ENCODE measurements at places on chromosomes 11 and 22. TPM values are rescaled to one million over a fixed set of nuclear protein-coding genes. Genes with fewer than 3 reads are reported as not detected.

The OR5T1 gene
- total RNA-seq: not detected

The OR2AT4 gene
- total RNA-seq: under 0.01 TPM

DNA sequence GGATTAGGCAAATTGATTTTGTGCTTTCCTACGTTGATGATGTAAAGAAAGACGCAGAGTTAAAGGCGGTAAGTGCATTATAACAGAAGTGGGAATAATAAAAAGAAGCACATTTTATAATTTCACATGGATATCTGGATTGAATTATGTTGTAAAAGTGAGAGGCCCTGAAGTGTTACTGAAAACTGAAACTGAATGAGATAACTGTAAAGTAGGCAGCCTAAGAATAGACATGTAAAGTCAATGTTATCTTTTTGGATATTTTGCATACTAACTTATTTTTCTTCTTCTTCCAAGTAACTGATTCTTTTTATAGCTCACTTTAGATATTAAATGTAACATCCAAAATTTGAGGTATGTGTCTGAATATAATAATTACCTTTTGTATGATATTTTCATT, 28.3 kb downstream of the ANO5 start:
- no peak for DNase-seq

The TENM4 gene
- total RNA-seq: under 0.01 TPM

The SCGB1A1 gene
- not detected for total RNA-seq

- no peak for DNase-seq
These were observed 4.9 kb downstream of the HSD17B12 start for GRCh38 chr11:43685440-43685839.

GRCh38 chr11:43576320-43576802, 104.2 kb upstream of the HSD17B12 start:
- no peak for DNase-seq

The LAYN gene
- 0.27 TPM for total RNA-seq

DNA sequence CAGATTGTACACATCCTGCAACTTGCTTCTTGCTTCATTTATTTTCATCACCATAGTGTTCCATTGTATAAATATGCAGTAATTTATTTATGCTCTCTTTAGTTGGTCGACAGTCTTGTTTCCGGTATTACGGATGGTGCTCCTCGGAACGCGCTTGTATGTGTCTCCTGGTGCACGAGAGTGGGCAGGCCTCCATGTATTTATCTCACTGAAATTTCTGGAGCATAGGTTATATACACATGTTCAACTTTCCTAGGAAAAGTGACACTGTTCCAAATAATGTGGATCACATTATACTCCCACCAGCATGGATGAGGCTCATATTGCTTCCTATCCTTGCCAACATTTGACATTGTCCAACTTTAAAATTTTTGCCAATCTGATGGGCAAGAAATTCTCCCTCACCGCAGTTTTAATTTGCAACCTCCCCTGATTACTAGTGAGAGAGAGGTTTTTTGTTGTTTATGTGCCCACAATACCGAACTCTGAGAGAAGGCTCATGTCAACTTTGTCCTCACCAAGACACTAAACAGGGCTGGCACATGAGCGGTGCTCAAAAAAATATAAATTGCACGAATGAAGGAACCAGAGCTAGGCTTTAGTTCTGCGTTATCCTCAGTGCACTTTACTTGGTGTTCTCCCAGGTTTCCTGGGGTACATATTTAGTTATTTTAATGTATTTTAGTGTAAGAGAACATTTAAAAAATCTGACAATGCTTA, 3.8 kb downstream of the CSNK2A3 start:
- no peak for DNase-seq

GRCh38 chr11:111018566-111018965, 227.0 kb upstream of the POU2AF2 start:
- no peak for DNase-seq

The MIOX gene
- total RNA-seq: not detected

The CACNA1I gene
- total RNA-seq: under 0.01 TPM

DNA sequence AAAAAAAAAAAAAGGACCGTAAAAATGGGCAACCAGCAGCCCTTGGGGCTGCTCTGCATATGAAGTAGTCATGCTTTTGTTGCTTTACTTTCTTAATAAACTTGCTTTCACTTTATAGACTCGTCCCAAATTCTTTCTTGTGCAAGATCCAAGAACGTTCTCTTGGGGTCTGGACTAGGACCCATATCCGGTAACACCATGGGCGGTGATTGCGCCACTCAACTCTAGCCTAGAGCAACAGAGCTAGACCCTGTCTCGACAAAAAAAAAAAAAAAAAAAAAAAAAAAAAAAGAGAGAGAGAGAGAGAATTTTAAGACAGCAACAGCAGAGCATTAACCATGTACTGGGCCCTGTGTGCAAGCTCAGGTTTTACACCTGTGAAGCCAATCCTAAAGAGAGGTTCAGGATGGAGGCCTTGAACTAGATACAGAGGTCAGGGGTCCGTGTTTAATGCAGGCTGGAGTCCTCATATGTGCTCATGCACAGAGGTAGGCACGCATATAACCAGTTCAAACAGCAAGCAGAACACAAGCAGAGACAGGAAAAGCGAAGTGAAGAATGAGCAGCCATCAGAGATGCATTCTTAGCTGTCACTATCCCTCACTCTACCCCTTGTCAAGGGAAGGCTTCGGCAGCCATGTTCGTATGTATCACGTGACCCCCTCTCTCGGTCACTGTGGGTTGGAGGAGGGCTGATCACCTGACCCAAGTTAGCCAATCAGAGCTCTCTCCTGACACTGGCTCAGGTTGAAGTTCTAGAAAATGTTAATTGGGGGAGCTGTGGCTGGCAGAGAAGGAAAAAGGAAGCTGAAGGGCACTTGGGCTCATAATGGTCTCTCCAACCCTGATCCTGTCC, 16.7 kb upstream of the SYT12 start:
- no peak for DNase-seq

The PIWIL4 gene
- 3.5 TPM for total RNA-seq

The IGSF9B gene
- total RNA-seq: 0.81 TPM

GRCh38 chr22:30773919-30774318, 79.2 kb downstream of the OSBP2 start:
- no peak for DNase-seq

DNA sequence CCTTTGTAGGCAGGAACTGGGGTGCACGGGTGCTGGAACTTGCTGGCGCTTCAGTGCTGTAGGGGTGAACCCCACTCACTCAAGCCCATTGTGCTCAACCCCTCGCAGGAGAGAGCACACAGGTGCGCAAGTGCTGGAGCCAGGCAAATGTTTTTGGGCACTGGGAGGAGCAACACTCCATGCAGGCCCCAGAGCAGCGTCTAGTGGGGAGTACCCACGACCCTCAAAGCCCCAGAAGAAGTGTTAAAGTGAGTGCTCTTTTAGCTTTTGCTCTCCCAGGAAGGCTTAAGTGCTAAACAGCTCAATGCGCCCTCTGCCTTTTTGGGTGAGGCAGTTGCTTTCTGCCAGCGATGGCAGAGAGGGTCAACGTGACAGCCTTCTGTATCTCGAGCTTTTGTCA, 282.2 kb upstream of the ARHGAP42 start:
- no peak for DNase-seq

The GPHA2 gene
- total RNA-seq: not detected

DNA sequence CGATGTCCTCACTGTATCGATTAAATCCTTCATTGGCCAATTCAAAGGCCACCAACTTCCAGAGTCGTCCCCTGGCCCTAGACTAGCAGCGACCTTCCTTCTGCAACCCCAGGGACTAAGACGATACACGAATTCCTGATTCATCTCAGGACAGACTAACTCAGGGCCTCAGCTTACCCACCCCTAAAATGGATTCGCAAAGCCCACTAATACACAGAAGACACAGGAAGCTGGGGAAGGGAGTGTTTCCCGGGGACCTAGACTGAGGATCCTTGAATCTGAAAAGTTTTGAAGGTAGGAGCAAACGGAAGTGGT, 509 bp downstream of the LAMTOR1 start:
- no peak for DNase-seq

GRCh38 chr11:114057605-114058004, 1.9 kb upstream of the ZBTB16 start:
- no peak for DNase-seq

The OMP gene
- not detected for total RNA-seq

DNA sequence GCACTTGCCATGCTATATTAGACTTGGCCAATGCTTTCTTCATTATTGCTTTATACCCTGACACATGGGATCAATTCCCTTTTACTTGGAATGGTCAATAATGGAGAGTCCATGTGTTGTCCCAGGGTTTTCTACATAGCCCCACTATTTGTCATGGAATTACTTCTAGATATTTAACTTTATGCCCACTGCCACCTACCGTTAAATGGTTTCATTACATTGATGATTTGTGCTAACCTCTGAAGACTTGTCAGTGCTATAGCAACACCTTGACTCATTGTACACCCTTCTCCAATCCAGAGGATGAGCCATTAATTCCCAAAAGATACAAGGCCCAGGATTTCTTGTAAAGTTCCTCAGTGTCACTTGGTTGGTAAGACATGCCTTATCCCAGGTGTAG, 31.4 kb upstream of the SLC22A25 start:
- DNase-seq: no peak

The NUCB2 gene
- 93.7 TPM for total RNA-seq

- DNase-seq: no peak
These were observed 28.0 kb downstream of the TST start for GRCh38 chr22:36991206-36991605.

DNA sequence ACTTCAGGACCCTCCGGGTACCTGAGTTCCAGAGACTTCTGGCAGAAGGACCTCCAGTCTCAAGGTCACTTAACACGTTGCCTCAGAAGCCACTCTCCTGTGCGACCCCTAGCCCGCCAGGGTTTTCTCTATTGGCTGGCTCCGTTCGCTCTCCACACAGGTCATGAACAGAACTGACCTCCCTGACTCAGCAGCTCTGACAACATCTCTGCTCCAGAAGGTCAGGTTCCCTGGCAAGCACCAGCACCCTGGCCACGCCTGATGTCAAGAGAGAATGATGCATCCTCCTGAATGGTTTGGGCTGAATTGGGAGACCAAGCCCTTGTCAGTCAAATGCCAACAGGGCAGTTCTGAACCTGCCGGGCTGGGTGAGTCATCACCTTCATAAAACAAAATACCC, 84.3 kb upstream of the TMEM45B start:
- no peak for DNase-seq

DNA sequence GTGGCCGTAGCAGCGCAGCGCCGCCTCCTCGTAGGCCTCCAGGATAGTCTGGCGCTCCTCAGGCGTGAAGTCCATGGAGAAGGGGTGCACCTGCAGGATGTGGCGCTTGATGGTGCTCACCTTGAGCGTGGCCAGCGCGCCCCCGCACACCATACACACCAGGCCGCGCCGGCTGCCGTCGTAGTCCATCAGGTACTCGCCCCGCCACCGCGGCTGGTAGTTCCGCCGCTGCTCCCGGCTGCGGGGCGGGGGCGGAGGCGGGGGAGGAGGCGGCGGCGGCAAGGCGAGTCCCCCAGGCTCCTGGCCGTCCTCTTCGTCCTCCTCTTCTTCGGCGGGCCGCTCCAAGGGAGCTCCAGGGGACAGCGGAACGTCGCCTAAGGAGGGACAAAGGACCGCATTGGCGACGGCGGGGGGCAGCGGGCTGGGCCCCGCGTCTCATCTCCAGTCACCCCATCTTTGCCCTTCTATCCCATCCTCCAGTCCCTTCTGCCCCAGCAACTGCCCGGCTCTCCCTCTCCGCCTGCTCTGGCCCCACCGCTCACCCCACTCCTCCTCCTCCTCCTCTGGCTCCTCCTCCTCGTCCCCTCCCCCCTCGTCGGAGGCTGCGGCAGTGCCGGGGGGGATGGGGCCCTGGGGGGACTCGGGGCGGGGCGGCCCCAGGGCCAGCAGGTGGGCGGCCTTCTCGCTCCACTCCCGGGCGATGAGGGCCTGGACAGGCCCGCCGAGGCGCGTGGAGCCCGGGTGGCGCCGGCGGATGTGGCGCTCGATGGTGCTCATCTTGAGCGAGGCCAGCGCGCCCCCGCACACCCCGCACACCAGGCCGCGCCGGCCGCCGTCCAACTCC, 4.9 kb downstream of the ZFTA start:
- DNase-seq: no peak

The XPNPEP3 gene
- 7.5 TPM for total RNA-seq

- no peak for DNase-seq
These were observed 11.0 kb downstream of the MRGPRG start for GRCh38 chr11:3207526-3208189.

- no peak for DNase-seq
These were observed 34.5 kb downstream of the TENM4 start for GRCh38 chr11:79406376-79406775.

The KRTAP5-2 gene
- not detected for total RNA-seq

Measured in hematopoietic multipotent progenitor cell (in vitro differentiated cells).